ENCODE measurements at places on chromosomes 16 and 17.
A peak's percentile ranks its signal among the peaks of the same experiment; 100 is the strongest.

GRCh38 chr16:76195056-76195455 lies 82.1 kb upstream of the CNTNAP4 start:
- DNase-seq, result no peak

- DNase-seq, result no peak
Measured at GRCh38 chr16:3152027-3152276, 17.1 kb downstream of the ZNF213 start.

GRCh38 chr17:43907425-43907981 lies at the start of gene MPP2:
Gene MPP2, minus strand, starts transcription at chr17:43907536. Its CDS starts 3,076 bp downstream, at chr17:43904460.
- peak; percentile 81 for DNase-seq

DNA sequence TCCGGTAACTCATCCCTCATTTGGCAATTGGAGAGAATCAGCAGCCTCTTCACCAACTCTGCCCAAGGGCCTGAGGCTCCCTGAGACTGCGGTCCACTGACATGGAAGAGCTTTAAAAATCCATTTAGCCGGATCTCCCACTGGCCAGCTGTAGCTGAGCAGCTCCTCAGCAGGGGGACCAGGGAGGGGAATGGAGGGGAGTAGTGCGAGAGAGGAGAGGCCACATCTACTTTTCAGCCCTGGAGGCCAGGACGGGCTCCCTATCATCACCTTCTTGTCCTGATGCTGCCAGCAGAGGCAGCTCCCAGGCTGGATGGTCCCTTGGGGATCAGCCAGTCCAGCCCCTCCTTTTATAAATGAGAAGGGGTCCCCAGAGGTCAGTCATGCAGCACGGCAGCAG lies 25.0 kb upstream of the SPPL2C start:
- DNase-seq, result no peak

DNA sequence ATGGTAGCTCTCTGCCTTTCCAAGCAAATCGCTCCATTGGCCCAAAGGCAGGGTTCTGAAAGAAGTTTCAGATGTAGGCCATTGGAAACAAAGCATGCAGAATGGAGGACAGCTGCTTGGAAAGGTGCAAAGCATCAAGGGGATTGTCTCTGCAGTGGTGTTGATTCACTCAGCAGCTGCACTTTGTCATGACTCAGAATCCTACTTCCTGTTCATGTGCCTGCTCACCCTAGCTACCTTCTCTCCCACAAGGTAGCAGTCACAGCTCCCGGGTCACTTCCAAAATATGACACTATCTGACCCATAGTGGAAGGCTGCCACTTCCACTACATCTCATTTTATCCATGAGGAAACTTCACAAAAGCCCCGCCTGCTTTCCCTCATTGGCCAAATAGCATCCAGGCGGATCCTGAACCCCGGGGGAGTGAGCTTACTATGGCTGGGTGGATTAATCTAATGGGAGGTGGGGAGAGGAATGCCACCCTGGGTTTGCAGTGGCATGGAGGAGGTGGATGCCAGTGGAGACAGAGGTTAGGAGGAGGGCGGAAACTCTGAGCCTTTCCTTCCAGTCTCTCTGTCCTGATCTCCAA lies 74.7 kb upstream of the NKD1 start:
- DNase-seq, result no peak

GRCh38 chr16:27529962-27530361 lies 19.8 kb downstream of the GTF3C1 start:
- DNase-seq, result no peak

DNA sequence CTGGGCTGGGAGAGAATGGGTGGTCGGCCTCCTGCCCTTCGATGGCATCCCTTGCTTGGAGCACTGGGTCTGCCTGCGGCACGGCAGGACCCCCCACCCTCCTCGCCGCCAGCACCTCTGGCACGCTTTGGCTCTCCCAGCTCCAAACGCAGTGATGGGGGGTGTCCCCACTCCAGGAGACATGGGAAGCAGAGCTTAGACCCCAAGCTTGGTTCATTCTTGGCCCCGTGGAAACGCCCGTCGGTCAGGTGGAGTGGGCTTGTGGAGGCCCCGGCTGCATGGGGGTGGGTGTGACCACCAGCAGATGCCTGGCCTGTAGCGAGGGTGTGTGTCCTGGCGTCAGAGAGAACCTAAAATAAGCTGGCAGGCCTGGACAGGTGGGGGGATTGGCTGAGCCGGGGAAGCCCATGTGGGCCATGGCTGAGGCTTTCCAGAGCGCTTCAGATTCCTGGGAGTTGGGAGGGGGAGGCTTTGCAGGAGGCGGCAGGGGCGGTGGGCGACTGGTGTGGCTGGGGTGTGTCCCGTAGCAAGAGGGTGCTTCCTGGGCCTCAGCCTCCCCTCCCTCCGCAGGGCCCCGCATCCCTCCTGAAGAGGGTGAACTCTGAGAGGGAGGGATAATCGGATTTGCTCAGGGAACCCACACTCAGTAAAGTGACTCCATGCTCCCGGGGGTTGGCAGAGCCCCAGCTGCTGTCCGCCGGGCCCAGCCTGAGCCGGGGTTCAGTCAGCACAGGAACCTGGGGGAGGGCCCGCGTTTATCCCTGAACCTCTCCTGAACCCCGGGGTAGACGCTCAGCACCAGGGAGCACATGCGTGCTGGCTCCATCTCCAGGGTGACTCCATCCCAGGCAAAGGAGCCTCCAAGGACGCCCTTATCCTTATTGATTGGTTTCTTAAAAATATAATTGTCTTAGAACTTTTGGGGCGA lies 3.4 kb downstream of the CACNA1H start:
- no peak for DNase-seq

- DNase-seq, result peak; percentile 47
Measured at GRCh38 chr16:67430977-67431774, at the start of gene HSD11B2. Gene HSD11B2, plus strand, starts transcription at chr16:67431121. Its CDS starts 128 bp downstream, at chr16:67431249.

GRCh38 chr16:25835126-25835525 lies 143.4 kb downstream of the HS3ST4 start:
- no peak for DNase-seq

DNA sequence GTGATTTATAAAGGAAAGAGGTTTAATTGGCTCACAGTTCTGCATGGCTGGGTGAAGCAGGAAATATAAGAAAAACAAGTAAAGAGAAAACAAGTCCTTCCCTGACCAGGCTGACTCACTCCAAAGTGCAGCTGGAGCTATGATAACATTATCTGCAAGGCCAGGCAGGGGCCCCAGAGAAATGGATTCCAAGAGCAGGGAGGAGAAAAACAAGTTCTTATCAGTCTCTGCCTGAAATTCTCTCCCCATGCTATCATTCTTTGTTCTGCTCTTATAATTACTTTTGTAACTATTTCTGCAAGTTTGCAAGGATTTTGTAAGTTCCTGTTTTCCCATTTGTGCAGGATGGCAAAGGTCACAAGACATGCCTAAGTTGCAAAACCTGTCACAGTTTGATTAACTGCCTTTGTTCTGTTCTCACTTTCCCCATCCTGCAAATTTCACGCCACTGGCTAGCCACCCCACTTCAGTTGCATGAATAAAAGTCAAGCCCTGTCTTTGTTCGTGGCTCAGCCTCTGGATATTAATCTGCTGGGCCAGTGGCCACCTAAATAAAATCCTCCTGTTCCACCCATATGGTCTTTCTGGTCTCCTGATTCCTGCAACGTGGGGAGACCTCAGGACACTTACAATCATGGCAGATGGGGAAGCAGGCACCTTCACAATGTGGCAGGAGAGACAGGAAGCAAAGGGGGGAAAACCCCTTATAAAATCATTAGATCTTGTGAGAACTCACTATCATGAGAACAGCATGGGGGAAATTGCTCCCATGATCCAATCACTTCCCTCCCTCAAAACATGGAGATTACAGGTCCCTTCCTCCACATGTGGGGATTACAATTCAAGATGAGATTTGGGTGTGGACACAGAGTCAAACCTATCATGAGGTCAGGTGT lies 13.1 kb downstream of the ABCA9 start:
- no peak for DNase-seq

DNA sequence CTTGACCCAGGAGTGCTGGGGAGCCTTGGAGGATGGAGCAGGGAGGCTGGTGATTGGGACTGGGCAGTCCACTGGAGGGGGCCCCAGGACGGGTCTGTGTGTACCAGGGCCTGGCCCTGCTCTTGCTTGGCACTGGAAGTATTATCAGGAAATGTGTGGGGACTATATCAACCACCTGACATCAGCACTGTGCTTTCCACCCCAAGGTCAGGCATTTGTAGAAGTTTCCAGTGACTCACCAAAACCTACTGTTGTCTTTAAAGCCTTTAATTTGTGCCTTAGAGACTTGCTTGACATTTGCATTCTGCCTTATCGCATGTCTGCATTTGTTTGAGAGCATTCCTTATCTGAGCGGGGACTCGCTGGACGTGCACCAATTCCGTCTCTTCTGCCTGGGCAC lies 323.1 kb downstream of the FOXL1 start:
- no peak for DNase-seq

GRCh38 chr16:88357317-88358022 lies 25.3 kb upstream of the ZNF469 start:
- no peak for DNase-seq

DNA sequence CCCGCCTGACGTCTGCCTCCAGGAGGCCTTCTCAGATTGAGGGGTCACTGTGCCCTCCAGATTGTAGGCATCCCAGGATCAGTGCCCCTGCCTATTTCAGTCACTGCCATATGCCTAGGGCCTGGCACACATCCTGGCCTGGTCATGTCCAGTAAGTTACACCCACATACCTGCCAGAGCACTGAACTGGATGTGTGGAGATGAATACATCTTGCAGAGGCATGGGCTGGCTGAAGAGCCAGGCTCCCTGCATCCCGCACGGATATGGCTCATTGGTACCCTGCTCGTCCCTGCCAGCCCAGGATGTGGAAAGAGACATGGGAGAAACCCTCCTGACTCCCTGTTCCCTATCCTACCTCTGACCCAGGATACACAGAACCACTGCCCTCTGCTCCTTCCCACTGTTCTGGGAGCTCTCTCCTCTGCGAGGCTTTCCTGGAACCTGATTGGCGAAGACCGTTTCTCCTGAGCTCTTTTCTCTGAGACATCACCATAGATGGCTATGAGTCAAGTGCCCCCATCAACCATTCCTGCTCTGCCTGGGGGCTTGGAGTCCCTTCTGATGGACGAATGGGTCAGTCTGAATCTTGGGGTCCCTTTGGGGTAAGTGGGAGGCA lies 40.0 kb upstream of the TAC4 start:
- no peak for DNase-seq

GRCh38 chr17:30000755-30001257 lies 59.4 kb downstream of the EFCAB5 start:
- DNase-seq, result no peak

DNA sequence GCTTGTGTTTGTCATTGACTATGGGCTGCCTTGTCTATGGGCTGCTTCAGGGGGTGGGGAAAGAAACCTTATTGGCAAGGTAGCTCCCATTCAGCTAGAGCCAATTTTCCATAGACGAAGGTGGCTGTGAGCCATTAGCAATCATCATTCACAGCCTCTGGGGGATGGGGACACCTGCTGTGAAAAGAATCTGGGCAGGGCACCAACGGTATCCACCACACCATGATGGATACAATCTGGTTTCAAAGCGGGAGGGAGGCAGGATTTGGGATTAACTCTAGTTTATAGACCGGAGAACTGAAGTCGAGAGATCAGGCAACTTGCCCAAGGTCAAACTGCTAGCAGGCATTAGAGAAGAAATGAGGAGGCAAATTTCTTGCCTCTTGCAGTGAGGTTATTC lies 182.3 kb downstream of the SHISA9 start:
- no peak for DNase-seq

GRCh38 chr16:8898660-8899318 lies 16.6 kb downstream of the LITAFD start:
- no peak for DNase-seq

- no peak for DNase-seq
Measured at GRCh38 chr16:83946154-83946780, 6.8 kb upstream of the OSGIN1 start.

DNA sequence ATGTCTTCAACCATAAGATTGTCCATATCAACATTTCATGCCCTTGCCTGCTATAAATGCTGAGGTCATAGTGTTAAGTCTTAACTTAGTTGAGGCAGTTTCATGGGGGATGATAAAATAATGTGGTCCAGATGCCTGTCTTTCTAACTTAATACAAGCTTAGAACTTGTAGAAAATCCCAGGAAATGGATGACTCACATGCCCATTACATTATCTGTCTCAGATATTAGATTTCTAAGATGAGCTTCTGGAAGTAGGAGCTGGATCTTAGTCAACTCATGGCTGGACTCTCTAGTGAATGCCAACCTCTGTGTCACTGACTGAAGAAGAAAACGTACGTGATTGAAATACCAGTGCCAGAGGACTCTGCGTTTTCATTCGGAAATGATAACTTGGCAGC lies 797.5 kb upstream of the EEF2KMT start:
- no peak for DNase-seq

GRCh38 chr17:81044764-81045589 lies 10.0 kb downstream of the BAIAP2 start:
- DNase-seq, result no peak

DNA sequence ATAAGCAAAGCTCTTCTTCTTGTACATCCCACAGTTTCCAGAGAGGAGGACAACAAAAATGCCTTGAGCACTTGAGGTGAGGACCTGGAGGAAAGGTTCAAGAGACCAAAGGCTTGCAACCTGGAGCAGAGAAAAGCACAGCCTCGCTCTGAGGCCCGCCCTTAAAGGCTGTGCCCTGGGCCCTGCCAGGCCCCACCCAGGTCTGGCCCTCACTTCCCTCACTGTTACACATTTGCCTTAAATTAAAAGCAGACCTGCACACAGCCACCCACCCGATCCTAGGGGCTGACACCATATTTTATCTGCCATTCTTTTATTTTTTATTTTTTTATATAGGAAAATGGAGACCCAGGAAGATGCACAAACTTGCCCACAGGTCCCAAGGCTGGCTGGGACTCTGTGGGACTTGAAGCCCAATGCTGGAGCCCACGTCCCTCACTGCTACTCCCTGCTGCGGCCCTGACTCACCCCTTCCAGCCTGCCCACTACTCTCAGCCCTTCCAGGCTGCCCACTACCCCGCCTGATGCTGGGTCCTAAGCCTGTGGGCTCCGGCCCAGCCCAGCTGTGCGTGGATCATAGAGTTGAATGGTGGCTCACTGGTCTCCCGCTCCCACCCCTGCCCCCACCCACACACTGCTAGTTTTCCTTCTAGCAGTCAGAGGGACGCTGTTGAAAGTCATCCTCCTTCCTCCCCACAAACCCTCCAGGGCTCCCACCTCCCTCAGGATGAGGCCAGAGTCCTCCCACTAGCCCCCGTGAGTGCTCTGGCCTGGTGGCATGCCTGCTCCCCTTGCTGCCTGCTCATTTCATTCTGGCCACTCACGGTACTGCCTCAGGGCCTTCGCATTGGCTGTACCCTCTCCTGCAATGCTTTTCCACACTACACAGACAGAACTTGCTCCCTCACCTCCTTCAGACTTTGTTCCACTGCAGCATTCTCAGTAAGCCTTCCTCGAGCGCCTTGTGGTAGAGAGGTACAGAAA lies 77.6 kb upstream of the MED9 start:
- DNase-seq, result no peak

DNA sequence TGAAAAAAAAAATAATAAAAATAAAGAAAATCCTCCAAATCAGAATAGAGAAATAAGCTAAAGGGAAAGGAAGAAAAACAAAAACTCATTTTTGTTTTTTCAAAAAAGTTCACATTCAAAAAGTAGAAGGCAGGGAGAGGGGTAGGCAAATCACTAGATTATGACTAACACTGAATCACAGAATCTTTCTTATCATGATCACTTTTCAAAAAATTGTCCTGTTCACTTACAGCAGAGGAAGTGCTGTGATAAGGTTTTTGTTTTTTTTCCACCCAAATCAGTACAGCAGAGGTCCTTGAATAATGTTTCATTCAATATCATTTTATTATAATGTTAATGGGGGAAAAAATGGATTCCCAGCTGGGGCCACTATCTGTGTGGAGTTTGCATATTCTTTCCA lies 106.4 kb downstream of the CA4 start:
- no peak for DNase-seq

GRCh38 chr17:34673516-34673915 lies 94.1 kb downstream of the TMEM132E start:
- no peak for DNase-seq

All from stimulated activated naive CD8-positive, alpha-beta T cell treated with anti-CD3 and anti-CD28 coated beads, Interleukin-15, amount 100 ng/mL, for 72 hours (primary cell).